ENCODE measurements at places on chromosomes 1 and 21.

GRCh38 chr1:16300436-16300835 lies 51.8 kb downstream of the FBXO42 start:
- ATAC-seq, result no peak

DNA sequence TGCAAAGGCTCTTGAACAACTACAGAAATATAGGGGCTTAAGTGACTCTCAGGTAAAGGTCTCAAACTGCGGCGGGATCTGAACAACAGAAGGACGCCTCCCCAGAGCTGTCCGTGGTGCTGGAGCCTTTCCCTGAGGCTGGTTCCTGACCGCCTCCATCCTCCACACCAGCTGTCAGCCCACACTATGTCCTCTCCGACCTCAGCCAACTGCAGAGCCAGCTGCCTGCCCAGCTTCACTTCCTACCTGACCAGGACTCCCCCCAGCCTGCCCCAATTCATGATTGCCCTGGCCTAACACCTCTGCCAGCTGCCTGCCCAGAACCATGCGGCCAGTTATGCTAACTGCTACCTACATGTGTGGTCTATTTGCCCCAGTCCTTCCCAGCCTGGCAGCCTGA lies 63.6 kb upstream of the ZC3H12A start:
- no peak for ATAC-seq

GRCh38 chr1:30292451-30292850 lies 430.9 kb downstream of the MATN1 start:
- no peak for ATAC-seq

- no peak for ATAC-seq
Observed at GRCh38 chr1:201713086-201713810, 115.7 kb upstream of the IPO9 start.

DNA sequence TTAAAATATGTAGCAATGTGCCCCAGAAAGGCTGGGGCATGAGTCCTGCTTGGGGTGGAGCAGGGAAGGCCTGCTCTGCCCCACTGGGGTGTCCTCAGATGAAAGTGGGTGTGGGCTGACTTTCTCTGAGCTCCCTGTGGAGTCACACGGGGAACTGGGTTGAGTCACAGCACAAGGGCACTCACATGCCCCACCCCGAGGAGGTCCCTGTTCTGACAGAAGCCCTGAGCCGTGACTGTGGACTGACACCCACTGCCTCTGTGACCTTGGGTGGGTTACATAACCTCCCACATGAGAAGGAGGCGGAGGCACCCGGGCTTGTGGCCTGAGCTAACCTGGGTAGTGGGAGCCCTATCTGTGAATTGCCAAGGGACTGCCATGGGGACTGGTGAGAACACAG lies 52.5 kb upstream of the TINAGL1 start:
- ATAC-seq, result no peak

DNA sequence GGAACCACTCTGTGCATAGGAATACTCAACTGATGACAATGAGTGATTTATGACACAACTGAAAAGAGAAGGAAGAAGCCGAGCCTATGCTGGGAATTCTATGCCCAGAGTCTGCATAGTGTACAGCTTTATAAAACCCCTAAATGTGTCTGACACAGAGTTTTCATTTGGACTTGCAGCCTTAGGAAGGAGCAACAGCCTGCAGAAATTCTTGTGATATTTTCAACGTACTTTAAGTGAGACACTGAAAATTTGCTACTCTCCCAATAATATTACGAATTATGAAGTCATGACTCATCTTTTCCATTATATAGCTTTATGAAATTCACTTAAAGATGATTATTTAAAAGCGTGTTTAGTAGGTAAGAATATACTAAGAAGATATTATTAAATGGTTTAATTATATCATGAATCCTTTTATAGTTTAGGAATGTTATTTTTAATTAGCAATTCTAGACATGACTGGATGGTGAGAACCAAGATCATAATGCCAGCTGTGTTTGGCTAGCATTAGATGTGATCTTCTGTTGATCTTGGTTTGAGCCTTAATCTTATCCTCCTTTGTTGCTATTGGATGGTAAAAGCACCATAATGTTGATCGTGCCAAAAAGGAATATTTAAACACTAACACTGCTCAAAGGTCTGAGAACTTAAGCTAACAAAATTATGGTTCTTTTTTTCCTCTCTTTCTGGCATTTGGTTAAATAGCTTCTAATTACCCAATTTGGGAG lies 785.1 kb upstream of the ADGRL4 start:
- no peak for ATAC-seq

GRCh38 chr1:193498088-193498655 lies 311.8 kb upstream of the B3GALT2 start:
- ATAC-seq, result no peak

GRCh38 chr1:198893763-198894444 lies 255.1 kb downstream of the PTPRC start:
- ATAC-seq, result no peak

GRCh38 chr1:53266038-53266437 lies 27.7 kb upstream of the MAGOH start:
- no peak for ATAC-seq

DNA sequence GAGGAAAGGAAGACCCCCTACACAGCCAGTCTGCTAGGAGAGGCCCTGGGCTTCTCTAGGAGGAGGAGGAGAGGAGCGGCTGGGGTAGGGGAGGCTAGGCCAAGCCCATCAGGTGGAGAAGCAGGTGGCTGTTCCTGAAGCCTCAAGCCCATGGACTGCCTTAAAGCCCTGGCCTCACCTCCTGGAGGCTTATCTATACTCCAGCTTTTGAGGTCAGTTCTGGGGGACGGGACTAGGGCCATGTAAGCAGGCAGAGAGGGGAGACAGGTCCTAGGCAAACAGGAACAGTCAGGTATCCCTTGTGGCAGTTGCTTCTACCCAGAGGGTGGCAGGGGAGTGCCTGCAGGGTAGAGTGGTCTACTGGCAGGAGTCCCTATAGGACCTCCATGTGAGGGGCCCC lies 40.6 kb downstream of the KCNC4 start:
- ATAC-seq, result no peak

- no peak for ATAC-seq
Observed at GRCh38 chr1:36965275-36966159, 68.8 kb downstream of the GRIK3 start.

GRCh38 chr1:74012583-74012982 lies 185.4 kb downstream of the LRRIQ3 start:
- no peak for ATAC-seq

DNA sequence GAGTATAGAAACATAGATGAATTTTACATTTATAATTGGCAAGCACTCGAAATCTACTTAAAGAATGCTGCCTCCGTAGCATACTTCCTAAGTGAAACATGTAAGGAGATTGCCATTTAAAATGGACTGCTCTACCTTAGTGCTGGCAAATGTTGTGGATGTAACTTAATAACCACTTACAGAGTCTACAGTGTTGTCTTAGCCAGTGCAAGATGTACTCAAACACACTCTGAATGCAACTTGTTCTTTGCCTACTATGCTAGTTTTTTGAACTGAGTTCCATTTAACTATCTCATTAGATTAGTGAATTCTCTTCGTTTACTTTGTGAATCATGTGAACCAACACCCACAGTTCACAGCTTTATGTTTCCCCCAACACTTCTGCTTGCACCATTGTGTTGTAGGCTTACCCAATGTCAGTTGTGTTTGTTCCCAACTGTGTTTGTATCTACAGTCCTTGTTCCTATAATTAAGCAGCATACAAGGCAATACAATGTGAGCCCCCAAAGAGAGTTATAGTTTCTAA lies 345.5 kb upstream of the LYPLAL1 start:
- ATAC-seq, result no peak

DNA sequence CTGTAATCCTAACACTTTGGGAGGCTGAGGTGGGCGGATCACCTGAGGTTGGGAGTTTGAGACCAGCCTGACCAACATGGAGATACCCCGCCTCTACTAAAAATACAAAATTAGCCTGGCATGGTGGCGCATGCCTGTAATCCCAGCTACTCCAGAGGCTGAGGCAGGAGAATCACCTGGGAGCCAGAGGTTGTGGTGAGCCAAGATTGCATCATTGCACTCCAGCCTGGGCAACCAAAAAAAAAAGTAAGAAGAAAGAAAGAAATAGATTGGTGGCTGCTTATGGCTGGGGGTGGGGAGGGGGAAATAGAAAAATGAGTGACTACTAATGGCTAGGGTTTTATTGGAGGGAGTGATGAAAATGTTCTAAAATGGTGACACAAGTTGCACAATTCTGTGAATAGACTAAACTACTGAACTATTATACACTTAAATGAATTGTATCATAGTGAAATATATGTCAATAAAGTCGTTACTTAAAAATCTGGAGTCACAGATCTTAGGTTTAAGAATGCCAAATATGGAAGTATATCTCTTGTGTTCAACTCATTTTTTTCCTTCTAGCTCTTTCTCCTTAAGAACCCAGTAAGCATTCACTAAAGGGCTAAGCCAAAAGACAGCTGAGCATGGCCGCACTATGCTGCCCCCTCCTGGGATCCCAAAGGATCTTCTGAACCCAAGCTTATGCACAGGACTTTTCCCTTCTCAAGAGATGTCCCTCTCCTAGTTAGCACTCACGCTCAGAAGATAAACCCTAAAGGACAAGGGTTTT lies 3.2 kb upstream of the NPL start:
- ATAC-seq, result no peak

DNA sequence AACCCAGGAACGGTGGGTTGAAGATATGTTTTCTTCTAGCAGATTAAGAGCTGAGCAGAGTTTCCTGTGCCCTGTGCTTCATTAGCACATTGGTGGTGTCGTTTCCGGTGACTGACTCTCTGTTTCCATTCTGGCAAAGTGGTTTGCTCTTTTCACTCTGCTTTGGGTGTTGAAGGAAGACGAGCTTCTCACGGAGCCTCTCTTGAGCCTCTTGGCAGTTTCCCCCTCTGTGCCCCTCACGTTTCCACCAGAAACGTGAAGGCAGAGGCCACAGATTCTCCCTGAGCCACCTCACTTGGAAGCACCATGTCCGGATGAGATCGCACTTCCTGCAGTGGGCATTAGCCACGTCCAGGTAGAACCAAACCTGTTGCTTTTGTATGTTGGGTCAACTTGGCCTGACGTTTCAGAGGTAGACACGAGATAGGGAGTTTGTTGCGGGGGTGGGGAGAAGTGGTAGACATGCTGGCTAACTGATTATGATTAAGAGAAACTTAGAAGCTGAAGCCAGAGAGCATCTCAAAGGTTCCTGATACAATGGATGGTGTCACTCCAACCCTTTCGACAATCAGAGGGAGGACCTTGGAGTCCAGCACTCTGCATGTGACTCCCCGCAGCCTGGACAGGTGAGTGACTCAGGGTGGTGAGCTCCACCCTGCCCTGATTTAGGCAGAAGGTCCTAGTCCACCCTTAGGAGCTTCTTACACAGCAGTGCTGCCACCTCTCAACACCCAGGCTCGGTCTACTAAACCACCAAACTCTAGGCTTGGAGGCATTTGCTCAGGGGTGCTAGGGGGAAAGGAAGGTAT lies at the start of gene LAX1:
Gene LAX1, plus strand, starts transcription at position 155 of the 809 bp plus-strand sequence. Its CDS starts 383 bp downstream, at position 538.
- peak; percentile 90 for ATAC-seq

GRCh38 chr1:12615865-12616708 lies 1.9 kb downstream of the DHRS3 start:
- ATAC-seq, result no peak

- ATAC-seq, result no peak
Observed at GRCh38 chr1:154837672-154838171, 32.4 kb downstream of the KCNN3 start.

DNA sequence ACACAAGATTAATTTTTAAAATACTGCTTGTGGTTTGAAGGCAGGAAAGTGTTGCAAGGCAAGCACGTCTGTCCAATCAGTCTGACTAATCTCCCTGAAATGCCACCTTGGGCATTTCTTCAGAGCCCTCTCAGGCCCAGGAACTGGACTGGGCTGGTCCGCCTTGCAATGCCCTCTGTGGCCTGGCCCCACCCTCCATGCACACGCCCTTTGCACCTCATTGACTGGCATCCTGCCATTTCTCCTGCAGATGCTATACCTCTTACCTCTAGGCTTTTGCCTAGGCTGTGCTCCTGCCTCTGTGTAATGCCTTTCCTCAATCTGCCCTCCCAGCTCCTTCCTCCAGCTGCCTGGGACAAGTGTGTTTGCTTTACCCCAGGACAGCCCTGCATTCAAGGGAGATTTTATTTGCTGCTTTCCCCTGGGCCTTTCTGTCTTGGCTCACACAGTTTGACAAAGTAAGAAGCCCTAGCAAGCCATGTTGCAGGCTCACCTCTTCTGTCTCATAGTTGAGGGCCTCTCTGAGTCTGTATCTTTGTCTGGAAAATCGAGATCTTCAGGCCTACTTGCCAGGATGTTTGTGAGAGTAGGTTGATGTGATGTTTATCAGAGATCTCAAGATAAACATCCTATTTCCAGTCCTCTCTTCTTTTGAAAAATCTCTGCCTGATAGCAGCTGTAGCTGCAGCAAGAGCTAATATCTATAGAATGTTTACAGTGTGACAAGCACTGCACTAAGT lies 149.2 kb upstream of the JUN start:
- peak; percentile 18 for ATAC-seq

- ATAC-seq, result no peak
Observed at GRCh38 chr1:48017716-48018115, 20.5 kb upstream of the TRABD2B start.

DNA sequence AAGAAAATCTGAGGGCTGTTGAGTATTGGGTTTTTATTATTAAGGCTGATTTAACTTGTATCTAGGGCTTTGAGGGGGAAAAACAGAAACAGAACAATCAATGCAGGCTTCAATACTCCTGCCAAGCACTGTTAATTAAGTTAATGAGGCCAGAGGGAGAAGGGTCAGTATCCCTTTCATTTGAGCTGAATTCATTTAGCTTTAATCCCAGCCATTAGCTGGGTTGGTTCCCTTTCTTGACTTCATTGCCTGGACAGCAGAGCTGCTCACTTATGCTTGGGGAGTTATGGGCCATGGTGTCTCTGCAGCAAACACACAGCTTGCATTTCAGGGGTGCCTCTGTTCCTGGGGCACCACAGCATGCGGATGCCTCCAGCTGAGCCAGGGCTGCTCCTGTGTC lies 16.3 kb downstream of the TLR5 start:
- no peak for ATAC-seq

DNA sequence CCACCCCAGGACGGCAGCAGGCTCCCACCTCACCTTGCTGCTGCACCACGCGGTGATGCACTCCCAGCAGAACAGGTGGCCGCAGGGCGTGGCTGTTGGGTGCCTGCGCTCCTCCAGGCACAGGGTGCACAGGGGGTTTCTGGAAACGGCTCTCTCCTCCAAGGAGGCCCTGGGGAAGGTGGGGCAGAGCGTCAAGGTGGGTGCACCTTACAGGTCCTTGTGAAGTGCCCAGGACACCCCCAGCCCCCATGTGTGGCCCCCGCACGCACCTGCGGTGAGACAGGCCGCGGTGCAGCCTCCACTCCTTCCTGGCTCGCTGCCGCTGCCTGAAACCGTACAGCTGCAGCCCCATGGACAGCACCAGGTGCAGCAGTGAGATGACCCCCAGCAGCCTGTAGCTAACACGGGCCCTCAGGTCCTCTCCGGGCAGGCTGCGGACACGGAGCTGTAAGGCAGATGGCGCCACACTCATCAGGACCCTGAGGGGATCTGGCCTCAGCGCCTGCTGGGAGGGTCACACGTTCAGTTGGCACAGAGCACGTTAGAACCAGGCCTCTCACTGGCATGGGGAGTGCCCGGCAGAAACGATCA lies 5.8 kb downstream of the PEX10 start:
- ATAC-seq, result no peak

Data from activated CD4-positive, CD25-positive, alpha-beta regulatory T cell treated with anti-CD3 and anti-CD28 coated beads, Interleukin-2, amount 50 U/mL, for 24 hours (primary cell).